Renal cortical epithelial cell (primary cell): ENCODE measurements at places on chromosomes 2 and 18.
A peak's percentile ranks its signal among the peaks of the same experiment; 100 is the strongest.

- no peak for DNase-seq
Observed at GRCh38 chr18:79712206-79712857, 32.7 kb downstream of the CTDP1 start.

DNA sequence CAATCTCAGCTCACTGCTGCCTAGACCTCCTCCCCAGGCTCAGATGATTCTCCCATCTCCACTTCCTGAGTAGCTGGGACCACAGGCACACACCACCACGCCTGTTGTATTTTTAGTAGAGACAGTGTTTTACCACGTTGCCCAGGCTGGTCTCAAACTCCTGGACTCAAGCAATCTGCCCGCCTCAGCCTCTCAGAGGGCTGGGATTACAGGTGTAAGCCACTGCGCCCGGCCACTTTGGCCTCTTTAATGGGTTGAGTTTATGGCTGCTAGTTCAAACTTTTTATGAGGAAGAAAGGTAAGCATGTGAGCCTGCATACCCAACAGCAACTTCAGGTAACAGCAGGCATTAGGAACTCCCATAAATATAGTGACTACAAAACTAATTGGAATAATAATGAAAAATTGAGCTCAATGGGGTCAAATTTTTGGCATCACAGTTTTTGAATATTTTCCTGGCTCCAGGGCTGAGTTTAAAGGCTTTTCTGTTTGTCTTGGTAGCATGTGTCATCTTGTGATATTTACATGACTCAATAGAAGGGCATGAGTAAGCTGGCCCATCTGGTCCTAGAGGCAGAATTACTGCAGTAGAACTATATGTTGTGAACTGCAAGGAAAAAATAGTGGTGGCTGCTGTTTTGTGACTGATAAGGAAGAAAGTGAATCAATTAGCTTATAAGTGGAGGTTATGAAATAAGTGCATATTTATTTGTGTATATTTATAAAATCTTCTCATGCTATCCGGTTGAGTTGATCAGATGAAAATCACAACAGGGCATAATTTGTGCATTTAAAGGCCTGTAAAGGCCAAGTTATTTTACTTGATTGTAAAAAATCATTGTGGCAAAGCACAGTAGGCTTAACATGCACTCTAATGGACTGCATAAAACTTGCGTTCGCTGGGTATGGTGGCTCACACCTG lies 24.8 kb downstream of the GALM start:
- peak; percentile 94 for DNase-seq

- DNase-seq: peak; percentile 75
Observed at GRCh38 chr2:240893363-240893844, 2.6 kb downstream of the MAB21L4 start.

DNA sequence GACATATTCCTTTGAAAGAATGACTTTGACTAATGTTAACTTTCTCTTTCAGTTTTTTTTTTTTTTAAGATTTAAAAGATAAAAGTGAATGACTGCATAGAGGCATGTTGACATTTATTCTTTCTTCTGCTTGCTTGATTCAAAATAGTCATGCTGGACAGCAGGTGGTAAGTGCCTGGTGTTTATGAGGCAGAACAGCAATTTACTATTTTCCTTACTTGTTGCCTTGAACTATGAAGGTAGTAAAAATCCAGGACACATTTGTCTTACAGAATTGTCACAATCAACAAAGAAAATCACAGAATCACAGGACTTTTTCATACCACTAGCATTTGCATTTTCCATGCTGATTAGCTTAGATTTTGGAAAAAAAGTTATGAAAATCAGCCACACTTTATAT lies 388.3 kb downstream of the CTNNA2 start:
- DNase-seq: peak; percentile 2

GRCh38 chr2:196183172-196183473 lies 11.7 kb upstream of the STK17B start:
- DNase-seq: no peak

DNA sequence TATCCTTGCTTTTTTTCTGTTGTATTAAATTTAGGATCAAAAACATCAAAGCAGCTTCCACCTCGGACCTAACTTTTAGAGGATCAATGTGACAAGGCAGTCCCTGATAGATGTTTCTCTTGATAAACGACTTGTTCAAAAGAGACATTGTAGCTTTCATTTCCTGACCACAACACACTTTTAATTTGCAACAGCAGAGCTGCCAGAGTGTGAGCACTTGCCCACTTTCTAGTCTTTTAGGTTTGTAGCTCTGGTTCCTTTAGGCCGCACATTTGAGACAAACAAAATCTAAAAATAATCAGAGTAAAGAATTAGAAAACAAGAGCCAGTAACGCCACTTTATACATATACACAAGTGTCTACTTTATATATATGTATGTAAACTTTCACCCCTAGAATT lies 3.1 kb downstream of the FIGN start:
- DNase-seq: no peak

- DNase-seq: no peak
Observed at GRCh38 chr2:8779795-8780671, 57.4 kb downstream of the KIDINS220 start.

GRCh38 chr2:161956738-161957137 lies 117.3 kb downstream of the DPP4 start:
- no peak for DNase-seq

GRCh38 chr18:34223893-34224422 lies 755 bp downstream of the NOL4 start:
- DNase-seq: no peak

DNA sequence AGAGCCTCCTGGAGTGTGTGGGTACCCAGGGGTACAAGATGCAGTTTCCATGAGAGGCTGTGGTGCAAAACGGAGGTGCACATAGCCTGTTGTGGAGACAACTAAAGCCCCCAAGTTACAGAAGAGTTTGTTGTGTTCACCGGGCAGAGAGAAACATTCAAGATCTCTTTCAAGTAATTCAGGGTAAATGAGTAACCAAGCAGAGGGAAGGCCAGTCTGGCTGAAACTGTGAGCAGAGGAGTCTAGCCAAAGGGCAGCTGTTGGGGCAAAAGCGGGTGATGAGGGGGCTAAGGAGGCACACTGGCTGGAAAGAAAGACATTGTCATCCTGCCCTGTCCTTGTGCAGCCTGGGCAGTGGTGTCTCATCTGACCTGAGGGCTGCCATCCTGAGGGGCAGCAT lies 52.0 kb downstream of the CXCR4 start:
- peak; percentile 67 for DNase-seq

GRCh38 chr2:38274286-38275276 lies 102.5 kb downstream of the ATL2 start:
- peak; percentile 89 for DNase-seq

DNA sequence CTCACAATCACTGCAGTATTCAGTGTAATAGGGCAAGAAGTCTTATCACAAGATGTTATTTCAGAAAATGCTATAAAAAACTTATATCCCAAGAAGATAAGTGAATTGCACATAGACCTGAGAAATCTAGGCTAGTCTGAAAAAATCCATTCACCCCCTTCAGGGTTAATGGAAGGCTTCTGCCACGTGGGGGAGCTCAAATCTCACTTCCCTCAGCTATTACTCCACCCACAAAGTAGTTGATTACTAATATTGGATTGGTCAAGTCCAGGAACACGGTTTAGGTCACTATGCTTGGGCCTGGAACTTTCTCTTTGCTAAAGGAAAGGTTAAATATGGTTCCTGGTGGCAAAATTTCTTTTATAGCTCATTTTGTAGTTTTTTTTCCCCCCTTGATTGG lies 51.2 kb upstream of the ADAM23 start:
- peak; percentile 10 for DNase-seq

- no peak for DNase-seq
Observed at GRCh38 chr2:239557516-239557915, 156.7 kb upstream of the HDAC4 start.

DNA sequence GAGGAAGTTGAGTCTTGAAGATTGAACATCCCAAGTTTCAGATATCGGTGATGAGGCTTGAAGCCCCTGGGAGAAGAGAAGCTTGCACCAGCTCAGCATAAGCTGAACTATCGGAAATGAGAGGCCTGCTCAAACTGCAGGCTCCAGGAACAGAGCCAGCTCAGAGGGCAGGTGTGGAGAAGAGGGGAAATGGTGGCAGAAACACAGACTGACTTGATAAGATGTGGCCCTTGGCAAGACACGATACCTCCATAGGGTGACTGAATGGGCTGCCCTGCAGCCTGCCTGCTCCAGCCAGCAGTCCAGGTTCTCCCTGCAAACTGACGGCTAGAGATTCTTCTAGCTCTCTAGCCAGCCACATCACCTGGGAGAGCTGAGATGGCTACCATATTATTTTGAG lies 86.6 kb downstream of the MYT1L start:
- no peak for DNase-seq

DNA sequence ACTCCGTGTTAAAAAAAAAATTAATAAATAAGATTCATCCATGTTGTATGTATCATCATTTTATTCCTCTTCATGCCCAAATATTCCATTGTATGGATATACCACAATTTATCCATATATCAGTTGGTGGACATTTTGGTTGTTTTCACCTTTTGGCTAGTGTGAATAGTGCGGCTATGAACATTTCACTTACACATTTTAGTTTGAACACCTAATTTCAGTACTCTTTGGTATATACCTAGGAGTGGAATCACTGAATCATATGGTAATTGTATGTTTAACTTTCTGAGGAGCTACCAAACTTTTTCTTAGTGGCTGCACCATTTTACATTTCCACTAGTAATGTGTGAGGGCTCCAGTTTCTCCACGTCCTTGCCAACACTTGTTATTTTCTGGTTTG lies 20.0 kb downstream of the CDCA7 start:
- DNase-seq: no peak

- DNase-seq: no peak
Observed at GRCh38 chr2:128510701-128511397, 192.2 kb upstream of the HS6ST1 start.

DNA sequence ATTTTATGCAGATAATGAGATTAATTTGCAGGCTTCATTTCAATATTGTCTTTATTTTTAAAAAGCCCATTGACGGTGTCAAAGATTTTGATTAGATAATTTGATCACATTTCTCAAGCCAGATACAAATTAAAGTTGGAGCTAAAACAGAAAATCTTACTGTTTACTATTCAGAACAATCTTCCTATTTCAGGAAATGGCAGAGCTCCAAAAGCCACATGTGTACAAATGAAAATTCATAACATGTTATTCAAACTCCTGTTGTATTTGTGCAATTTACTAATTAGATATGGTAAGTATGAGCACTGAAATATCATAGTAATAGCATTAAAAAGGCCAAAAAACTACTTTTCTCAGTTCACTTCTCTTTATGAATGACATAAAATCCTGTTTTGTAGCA lies 682.9 kb downstream of the KCNJ3 start:
- no peak for DNase-seq

GRCh38 chr2:232741294-232741693 lies 35.1 kb downstream of the KCNJ13 start:
- DNase-seq: no peak
